Ovary (tissue), 10 donors: ENCODE measurements at places on chromosomes 7 and 10. TPM values are rescaled to one million over a fixed set of nuclear protein-coding genes. Genes with fewer than 3 reads are reported as not detected.

GRCh38 chr7:22868509-22868908 lies 45.9 kb upstream of the TOMM7 start:
- no peak overlapping the region for H3K4me3 ChIP-seq
- H3K27ac ChIP-seq: no peak overlapping the region
- no peak for DNase-seq
- H3K36me3 ChIP-seq: no peaks in the 10 kb centered on the region
- peaks cover 1% of the 10 kb centered on the region for H3K4me1 ChIP-seq
- H3K27me3 ChIP-seq: no peaks in the 10 kb centered on the region

DNA sequence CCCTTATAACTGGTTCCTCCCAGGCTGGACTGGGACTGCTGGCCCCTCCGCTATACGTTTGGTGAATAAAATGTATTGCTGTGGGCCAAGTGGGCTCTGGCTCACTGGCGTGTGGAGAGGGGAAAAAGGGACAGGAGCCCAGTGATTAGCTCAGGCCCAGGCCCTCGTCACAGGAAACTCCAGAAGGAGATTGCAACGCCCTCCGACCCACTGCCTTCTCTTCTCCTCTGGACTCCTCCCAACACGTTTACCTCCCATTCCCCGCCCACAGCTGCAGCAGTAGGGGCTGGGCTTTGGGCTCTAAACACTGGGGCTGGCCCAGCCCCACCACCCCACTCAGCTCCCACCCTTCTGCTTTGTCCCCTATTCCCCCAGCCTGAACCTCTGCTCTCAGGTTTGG lies 173.9 kb downstream of the NEURL1 start:
- peaks cover 22% of the 10 kb centered on the region for H3K4me1 ChIP-seq
- no peak overlapping the region for H3K4me3 ChIP-seq
- no peaks in the 10 kb centered on the region for H3K27me3 ChIP-seq
- H3K36me3 ChIP-seq: no peaks in the 10 kb centered on the region
- H3K27ac ChIP-seq: peak overlapping the region; percentile 41

DNA sequence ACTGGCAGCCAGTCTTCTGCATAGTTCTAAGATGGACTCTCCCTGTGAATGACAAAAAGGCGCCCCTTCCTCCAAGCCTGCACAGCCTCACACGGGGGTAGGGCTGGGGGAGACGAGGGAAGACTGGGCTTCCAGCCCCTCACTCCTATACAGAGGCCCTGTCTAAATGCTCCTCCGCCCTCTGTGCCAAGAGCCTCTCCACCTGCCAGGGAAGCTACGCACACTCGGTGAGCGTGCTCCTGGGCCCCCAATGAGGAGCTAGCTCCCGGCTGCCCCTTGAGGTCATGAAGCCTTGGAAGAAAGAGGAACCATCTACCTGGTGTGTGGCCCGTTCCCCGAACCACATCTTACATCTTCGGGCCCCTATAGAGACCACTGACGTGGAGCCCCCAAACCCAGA lies 54.8 kb downstream of the CRTAC1 start:
- H3K36me3 ChIP-seq: no peaks in the 10 kb centered on the region
- no peaks in the 10 kb centered on the region for H3K4me1 ChIP-seq
- no peak for DNase-seq
- H3K27ac ChIP-seq: no peak overlapping the region

DNA sequence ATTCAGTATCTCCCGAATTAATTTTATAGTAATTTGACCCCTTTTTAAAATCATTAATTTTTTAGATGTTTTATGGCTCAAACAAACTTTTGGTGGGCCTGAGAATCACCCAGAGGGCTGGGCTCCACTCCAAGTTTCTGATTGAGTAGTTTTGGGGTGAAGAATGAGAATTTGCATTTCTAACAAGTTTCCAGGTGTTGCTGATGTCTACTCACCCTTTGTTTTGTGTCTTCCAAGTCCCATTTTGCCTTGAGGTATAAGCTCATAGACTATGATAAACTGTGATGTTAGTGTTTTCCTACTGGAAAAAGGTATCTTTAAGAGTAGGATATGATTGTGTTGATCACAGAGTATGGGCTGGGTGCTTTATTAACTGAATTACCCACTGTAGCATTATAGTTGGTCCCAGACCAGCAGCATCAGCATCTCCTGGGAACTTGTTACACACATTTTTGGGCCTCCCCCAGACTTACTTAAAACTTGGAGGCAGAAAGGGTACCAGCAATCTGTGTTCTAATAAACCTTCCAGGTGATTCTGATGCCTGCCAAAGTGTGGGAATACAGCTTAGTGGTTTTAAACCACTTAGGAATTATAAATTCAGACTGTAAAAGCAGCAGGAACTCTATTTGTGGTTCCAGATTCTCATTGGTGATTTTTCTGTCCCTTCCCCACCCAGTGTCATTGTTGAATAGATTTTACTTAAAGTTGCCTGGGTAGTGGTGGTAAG lies 19.1 kb downstream of the ZNRF2 start:
- no peak overlapping the region for H3K4me3 ChIP-seq
- H3K4me1 ChIP-seq: peaks cover 2% of the 10 kb centered on the region
- no peaks in the 10 kb centered on the region for H3K27me3 ChIP-seq

DNA sequence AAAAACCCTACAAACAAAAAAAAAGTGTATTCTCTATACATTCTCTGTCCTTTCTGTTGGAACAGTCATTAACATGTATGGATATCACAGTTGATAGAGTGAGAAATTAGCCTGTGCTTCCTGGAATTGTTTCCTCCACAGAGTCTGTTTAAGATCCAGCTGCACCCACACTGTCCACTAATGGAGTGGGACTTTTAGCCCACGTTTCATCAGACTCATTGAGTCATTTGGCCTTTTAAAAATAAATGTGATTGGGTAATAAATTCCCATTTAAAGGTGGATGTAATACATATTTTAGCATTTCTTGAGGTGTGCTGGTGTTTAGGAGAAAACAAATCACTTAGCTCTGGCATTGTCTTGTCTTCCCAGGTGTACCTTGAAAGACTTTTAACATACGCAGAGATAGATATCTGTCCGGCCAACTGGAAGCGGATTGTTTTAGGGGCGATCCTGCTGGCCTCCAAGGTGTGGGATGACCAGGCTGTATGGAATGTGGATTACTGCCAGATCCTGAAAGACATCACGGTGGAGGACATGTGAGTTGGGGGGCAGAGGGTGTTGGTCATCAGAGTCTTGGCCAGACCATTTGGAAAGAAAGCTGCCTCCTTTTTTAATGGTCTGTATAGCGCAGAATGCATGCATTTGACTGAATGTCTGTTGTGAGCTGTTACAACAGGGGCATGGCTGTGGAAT lies 52.3 kb upstream of the GJD4 start:
- H3K4me1 ChIP-seq: no peaks in the 10 kb centered on the region
- H3K27me3 ChIP-seq: no peaks in the 10 kb centered on the region
- no peak overlapping the region for H3K27ac ChIP-seq
- no peak overlapping the region for H3K4me3 ChIP-seq
- DNase-seq: no peak

GRCh38 chr10:13526948-13527863 lies 1.6 kb downstream of the BEND7 start:
- no peaks in the 10 kb centered on the region for H3K36me3 ChIP-seq
- H3K4me1 ChIP-seq: peaks cover 2% of the 10 kb centered on the region
- DNase-seq: no peak
- no peaks in the 10 kb centered on the region for H3K27me3 ChIP-seq

GRCh38 chr7:47258798-47259197 lies 323.1 kb downstream of the TNS3 start:
- H3K27me3 ChIP-seq: no peaks in the 10 kb centered on the region
- peaks cover 4% of the 10 kb centered on the region for H3K4me1 ChIP-seq
- DNase-seq: no peak
- no peaks in the 10 kb centered on the region for H3K36me3 ChIP-seq
- H3K27ac ChIP-seq: no peak overlapping the region

DNA sequence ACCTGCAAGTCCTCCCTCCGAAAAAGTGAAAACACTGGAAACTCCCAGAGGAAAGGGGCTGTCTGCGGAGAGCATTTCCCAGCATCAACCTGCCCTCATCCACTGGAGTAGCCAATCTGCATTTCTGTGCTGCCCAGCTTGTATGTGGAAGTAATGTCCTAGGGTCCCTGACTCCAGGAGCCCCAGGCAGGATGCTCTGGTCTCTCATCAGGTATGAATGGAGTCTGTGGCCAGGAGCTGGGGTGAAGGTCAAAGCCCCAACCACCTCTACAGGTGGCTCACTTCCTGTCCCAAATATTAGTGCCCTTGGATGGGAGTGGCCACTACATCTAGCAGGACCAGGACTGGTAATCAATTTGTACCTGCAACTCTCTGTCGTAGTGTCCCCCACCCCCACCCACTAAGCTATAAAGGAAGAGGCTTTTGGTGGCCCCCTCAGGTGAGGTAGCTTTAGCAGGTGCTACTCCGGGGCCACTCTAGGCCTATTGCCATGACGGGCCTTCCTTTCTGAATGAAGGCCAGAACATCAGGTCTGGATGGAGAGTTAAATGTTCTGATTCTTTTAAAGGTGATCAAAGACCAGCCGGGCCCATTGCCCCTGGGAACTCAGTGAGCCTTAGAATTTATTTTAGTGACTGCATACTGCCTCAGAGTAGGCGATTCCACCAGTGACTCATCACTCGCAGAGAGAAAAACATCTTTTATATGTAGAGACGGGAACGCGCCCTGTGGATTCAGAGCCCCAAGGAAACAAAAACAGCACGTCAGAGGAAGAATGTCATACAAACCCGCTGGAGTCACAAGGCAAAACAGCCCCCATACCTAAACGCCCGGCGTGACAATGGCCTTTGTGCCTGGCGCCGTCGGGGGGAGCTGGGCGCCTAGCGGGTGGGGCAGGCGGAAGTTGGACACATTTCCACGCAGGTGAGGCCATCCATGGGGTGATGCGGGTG lies 13.0 kb downstream of the EN2 start:
- no peaks in the 10 kb centered on the region for H3K27me3 ChIP-seq
- H3K36me3 ChIP-seq: no peaks in the 10 kb centered on the region
- peaks cover 2% of the 10 kb centered on the region for H3K4me1 ChIP-seq
- no peak overlapping the region for H3K27ac ChIP-seq
- no peak overlapping the region for H3K4me3 ChIP-seq

- no peak for DNase-seq
- no peak overlapping the region for H3K4me3 ChIP-seq
- no peaks in the 10 kb centered on the region for H3K27me3 ChIP-seq
- peaks cover 12% of the 10 kb centered on the region for H3K4me1 ChIP-seq
- H3K27ac ChIP-seq: no peak overlapping the region
- no peaks in the 10 kb centered on the region for H3K36me3 ChIP-seq
Observed at GRCh38 chr7:73707045-73707631, 12.3 kb downstream of the STX1A start.

DNA sequence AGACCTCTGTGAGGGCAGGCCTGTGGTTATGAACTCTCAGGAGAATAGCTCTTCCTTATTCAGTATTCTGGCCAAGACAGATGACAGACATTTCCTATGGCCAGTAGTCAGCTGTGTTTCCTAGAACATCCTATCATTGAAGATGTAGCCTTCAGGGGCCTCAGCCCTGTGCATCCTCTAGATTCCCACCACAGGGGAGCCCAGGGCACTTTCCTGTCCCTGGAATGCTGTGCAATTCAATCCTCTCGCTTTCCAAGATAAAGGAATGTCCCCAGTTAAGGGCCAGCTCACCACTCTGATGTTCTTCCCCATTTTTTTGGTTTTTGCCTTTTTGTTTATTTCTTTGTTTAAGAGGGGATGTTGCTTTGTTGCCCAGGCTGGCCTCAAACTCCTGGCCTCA lies 578.8 kb upstream of the C7orf33 start:
- no peaks in the 10 kb centered on the region for H3K27me3 ChIP-seq
- H3K27ac ChIP-seq: no peak overlapping the region
- DNase-seq: no peak
- no peak overlapping the region for H3K4me3 ChIP-seq
- H3K4me1 ChIP-seq: no peaks in the 10 kb centered on the region

- no peaks in the 10 kb centered on the region for H3K27me3 ChIP-seq
- no peak overlapping the region for H3K4me3 ChIP-seq
- H3K27ac ChIP-seq: no peak overlapping the region
- peaks cover 2% of the 10 kb centered on the region for H3K4me1 ChIP-seq
- no peaks in the 10 kb centered on the region for H3K36me3 ChIP-seq
Observed at GRCh38 chr7:117015258-117016184, 62.2 kb downstream of the ST7 start.

DNA sequence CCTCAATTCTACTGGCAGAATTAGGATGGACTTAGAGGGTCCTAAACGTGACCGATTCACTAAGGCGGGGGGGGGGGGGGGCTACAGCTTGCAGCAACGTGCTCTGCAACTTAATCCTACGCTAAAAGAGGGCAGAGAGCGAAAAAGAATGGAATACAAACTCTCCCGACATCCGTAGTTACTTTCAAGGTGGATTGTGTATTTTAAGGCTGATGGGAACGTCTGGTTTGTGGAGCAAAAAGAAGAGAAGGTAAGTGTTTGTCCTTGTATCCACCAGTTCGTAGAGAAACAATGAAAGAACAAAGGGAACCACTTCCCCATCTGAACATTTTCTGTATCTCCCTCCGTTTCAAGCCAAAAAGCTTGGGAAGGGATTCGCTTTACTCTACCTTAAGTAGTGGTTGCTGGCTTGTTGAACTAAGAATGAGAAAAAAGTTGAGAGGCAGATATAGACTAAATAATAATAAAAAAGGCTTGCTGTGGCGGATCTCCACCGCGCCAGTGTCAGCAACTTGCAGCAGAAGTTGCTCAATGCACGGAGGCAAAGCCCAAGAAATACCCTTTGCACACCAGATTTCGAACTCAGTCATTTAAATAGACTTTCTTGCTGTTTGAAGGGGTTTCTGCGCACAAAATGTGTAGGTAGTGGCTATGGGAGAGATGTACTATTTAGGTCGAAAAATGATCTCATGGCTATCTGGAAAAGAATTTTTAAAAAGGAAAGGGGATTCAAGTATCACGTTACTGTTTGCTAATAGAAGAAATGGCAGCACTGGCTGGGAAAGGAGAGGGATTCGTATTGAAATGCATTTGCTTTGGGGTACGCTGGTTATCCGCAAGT lies 736 bp downstream of the SKIDA1 start:
- H3K4me3 ChIP-seq: peak overlapping the region; percentile 58
- DNase-seq: no peak
- peak overlapping the region; percentile 99 for H3K27ac ChIP-seq

GRCh38 chr7:42883950-42884349 lies 27.9 kb downstream of the C7orf25 start:
- H3K4me3 ChIP-seq: no peak overlapping the region
- DNase-seq: no peak
- H3K27me3 ChIP-seq: no peaks in the 10 kb centered on the region
- no peaks in the 10 kb centered on the region for H3K36me3 ChIP-seq

- H3K4me1 ChIP-seq: peaks cover 2% of the 10 kb centered on the region
- no peak for DNase-seq
- H3K36me3 ChIP-seq: no peaks in the 10 kb centered on the region
- H3K27ac ChIP-seq: no peak overlapping the region
Observed at GRCh38 chr10:30493609-30494530, 59.9 kb downstream of the MAP3K8 start.

Gene NEUROG3
- not detected for polyA plus RNA-seq

Gene CAMK2G
- 42.9 TPM for polyA plus RNA-seq
